ENCODE measurements at places on chromosomes 11 and 22.
A peak's percentile ranks its signal among the peaks of the same experiment; 100 is the strongest.

DNA sequence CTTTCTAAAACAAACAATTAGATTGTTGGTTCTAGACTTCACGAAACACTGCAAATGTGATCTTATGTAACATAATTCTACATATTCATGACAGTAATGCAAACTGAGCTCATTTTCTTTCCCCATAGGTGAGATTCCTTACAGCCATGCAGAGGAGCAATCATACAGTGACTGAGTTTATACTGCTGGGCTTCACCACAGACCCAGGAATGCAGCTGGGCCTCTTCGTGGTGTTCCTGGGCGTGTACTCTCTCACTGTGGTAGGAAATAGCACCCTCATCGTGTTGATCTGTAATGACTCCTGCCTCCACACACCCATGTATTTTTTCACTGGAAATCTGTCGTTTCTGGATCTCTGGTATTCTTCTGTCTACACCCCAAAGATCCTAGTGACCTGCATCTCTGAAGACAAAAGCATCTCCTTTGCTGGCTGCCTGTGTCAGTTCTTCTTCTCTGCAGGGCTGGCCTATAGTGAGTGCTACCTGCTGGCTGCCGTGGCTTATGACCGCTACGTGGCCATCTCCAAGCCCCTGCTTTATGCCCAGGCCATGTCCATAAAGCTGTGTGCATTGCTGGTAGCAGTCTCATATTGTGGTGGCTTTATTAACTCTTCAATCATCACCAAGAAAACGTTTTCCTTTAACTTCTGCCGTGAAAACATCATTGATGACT lies 1.5 kb downstream of the OR9G1 start:
- no peak for DNase-seq

DNA sequence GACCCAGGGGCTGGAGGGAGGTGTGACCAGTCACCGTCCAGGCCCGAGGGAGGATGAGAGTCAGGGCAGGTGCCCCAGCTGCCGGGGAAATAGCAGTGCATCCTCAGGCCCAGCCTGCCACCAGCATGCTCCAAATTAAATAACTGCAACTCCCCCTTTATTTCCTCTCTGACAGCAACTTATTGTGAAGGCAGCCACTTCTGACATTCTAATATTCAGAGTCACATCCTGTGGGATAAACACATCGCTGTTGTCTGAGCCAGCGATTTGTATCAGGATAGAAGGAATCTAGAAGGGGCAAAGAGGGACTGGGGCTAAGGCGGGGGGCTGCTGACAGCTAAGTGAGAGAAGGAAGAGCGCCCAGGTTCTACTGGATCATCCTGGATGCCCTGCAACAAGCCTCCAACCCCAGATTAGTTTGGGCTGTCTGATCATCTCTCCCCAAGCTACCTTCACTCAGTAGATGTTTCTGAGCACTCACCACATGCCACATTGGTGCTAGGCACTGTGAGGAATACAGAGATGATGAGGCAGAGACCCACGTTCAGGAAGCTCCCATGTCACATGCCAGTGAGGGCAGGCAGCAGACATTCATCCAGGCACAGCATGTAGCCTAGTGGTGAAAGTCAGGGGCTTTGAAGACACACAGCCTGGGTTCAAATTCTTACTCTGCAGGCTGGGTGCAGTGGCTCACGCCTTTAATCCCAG lies 214.1 kb downstream of the BUD13 start:
- DNase-seq, result peak; percentile 1

DNA sequence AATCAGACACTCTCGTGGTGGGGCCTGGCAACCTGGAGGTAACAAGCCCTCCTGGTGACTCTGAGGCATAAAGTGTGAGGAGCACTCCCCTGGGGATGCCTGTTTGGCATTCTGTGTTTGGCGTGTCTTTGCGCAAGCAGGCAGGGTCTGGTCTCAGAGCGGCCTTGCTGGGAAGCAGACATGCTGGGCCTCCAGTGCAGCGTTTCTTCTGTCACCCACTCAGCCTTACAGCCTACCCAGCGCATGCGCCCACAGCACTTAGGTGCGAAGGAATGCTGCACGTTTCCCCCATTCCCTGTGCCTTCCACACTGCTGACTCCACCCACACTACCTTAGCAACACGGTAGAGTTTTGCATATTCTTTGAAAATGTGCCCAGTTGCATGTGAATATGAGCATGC lies 7.4 kb upstream of the CXCR5 start:
- DNase-seq, result no peak

DNA sequence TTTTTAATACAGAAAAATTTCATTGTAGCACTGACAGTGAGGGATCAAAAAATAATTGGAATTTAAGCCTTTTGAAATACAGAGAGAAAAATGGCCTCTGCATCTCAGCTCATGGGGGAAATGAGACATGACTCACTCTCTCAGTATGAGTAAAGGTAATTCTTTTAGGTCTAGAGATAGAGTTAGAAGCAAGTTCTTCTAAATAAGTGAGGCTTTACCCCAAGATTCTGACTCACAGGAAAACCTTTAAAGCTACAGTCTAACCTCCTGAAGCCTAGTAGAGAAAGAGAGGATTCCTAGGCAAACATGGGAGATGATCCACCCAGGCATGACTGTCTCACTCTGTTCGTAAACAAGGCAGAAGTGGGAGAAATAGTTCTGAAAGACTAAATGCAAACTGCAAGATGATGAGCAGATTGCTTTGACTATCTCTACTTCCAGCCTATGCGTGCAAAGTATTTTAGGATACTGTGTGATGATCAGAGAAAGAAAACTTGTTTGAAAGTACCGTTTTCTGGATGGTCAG lies 1003.3 kb upstream of the CCDC90B start:
- peak; percentile 42 for DNase-seq

DNA sequence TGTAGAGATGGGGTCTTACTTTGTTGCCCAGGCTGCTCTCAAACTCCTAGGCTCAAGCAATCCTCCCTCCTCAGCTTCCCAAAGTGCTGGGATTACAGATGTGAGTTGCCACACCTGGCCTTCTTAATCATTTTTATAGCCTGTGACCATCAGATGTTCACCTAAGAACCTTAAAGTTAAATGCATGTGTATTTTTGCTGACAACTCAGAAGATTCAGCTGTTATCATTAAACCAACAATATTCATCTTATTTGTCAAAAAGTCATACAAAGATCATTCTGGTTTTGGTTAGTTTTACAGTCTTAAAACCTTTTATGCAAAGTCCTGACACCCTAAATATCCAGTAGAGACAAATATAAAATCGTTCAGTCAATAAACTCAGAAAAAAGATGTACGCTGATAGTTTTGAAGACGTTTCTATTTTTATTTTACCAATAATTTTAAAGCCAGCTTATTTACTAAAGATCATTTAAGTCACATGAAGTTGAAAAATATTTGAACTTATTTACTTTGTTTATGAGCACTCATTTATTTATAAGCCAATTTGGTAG lies 22.2 kb downstream of the CLDN5 start:
- DNase-seq, result no peak

- no peak for DNase-seq
Measured at GRCh38 chr11:60950933-60951605, 907 bp downstream of the SLC15A3 start.

GRCh38 chr11:17986007-17986710 lies 26.7 kb downstream of the SERGEF start:
- DNase-seq, result no peak

DNA sequence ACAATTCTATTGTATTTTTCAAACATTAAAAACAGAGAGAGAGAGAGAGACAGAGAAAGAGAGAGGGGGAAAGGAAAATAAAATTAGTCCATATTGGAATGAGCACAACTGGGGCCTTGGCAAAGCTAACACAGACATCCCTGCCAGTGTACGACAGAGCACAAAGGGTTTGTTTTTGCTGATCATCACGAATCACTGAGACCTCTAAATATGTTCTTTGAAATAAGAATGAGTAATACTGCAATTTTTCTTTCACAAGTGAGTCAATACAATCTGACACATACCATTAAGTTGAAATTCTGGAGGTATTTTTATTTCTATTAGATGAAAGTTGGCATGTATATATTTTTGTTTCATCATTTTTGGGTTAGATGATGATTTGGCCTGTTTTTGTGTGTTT lies 27.0 kb upstream of the LRRC4C start:
- no peak for DNase-seq

GRCh38 chr11:119772641-119773415 lies 43.8 kb upstream of the NECTIN1 start:
- DNase-seq, result no peak

DNA sequence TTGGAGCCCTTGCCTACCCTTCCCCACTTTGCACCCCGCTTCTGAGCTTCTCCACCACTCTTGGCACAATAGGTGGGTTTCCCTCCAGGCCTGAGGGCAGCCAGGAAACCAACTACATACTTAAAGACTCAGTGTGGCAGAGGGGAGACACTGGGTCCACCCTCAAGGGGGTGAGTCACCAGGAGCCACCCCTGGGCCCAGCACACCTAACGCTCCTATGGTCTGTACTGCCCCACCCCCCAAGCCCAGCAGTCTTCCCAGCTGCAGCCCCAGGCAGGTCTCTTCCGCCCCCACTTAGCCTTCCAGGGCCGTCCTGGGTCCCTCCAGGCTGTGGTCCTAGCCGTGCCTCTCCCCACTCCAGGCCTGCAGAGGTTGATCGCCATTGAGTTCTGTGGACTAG lies 3.2 kb upstream of the TMPRSS13 start:
- DNase-seq, result no peak

- DNase-seq, result no peak
Measured at GRCh38 chr11:95976550-95976949, 52.6 kb upstream of the MTMR2 start.

- no peak for DNase-seq
Measured at GRCh38 chr11:88435415-88435814, 97.9 kb upstream of the CTSC start.

DNA sequence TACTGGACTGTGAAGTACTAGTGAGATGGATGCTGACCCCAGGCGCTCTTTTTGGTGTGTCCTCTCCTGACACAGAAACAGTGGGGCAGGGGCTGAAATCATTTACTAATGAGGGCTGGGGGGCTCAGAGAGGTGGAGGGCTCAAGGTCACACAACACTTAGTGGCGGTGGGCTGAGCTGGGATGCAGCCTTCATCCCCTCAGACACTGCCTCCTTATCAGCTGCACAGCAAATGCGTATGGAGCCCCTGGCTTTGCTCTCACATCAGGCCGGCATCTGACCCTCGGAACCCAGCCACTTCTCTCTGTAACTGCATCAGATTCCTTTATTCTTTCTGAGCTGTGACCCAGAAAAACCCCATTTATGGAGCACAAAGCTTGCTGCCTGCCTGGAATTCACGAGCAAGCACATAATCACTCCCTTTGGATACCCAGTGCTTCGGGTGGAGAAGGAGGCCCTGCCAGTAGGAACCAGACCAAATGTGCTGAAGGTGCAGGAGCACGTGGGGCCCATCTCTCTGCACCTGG lies 736.6 kb downstream of the TBC1D22A start:
- DNase-seq, result no peak

DNA sequence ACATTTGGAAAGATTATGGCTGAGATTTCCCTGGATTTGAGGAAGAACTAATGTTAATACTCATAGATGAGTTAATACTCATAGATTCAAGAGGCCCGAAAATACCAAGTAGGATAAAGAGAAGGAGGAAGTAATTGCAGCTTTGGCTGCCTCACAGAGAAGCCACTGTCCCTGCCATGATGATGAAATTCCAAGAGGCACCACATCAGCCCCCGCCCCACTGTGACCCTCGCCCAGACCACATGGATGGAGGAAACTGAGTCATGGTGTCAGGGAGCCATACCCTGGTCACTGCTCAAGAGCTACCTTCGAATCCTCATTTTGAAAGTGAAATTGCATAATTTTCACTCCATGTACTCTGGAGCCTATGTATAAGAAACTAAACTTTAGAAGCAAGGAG lies 92.9 kb upstream of the SLC22A12 start:
- no peak for DNase-seq

GRCh38 chr11:3824714-3825472 lies 15.9 kb downstream of the RHOG start:
- no peak for DNase-seq

- no peak for DNase-seq
Measured at GRCh38 chr11:74633406-74634393, 41.3 kb downstream of the POLD3 start.

GRCh38 chr11:130749216-130749615 lies 167.1 kb downstream of the SNX19 start:
- no peak for DNase-seq

- no peak for DNase-seq
Measured at GRCh38 chr11:68912254-68912653, 8.6 kb downstream of the IGHMBP2 start.

DNA sequence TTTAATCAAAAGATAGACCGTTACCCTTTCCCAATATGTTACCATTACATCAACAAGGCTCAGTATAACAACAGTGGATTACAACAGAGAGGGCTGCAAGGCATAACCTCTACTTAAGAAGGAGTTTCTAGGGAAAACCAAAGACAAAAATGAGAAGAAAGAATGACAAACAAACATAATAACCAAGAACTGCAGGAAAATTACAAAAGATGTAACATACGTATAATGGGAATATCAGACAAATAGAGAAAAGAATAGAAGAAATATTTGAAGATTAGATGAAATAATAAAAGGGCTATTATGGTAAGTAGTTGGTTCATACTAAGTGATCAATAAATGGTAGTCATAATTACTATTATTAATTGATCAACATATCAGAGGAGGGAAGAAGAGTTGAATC lies 39.1 kb downstream of the SPON1 start:
- DNase-seq, result no peak

- peak; percentile 95 for DNase-seq
Measured at GRCh38 chr11:129639300-129639699, 176.3 kb upstream of the TMEM45B start.

DNA sequence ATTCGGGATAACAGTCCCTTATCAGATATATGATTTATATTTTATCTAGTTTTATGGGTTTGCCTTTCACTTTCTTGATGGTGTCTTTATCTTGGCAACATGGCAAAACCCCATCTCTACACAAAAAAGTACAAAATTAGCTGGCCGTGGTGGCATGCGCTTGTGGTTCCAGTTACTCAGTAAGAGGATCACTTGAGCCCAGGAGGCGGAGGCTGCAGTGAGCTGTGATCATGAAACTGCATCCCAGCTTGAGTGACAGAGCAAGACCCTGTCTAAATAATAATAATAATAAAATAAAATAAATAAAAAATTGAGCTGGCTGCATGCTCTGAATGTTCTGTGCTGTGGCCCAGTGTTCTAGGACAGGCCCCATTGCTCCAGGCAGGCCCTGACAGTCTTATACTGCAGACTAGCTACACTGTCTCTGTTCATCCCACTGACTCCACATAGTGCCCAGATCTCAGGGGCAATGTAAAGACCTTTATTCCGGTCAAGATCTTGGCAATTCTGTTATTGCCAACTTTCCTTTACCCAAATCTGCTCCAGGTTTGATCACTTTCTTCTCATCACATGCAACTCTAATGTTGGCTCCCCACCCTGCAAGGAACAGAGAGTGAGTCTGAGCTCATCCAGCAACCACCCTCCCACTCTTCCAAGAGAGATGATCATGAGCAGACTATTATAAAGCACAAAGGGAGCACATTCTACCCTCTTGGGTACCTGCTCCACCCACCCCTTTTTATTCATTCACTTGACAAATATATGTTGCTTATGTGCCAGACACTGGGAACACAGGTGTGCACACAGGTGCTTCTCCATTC lies 8.8 kb downstream of the HSPA8 start:
- DNase-seq, result no peak

DNA sequence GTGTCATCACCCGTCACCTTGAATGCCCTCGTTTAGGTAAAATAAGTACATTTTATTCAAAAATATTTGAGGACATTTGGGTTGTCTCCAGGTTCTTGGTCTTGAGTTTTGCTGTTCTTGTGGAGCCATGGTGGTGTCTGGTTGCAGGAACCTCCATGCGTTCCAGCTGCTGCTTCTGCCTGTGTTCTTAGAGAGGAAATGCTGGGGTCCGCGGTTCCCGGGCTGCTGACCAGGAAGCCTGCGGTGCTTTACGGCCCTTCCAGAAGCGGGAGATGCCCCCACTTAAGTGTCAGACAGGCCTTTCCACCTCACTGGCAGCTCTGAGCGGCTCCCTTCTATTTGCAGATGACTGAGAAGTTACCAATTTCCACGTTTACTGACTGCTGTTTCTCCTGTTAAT lies 66.8 kb downstream of the LRP5 start:
- no peak for DNase-seq

All from non-pigmented ciliary epithelial cell (primary cell).